ENCODE measurements at places on chromosomes 16 and 17.

DNA sequence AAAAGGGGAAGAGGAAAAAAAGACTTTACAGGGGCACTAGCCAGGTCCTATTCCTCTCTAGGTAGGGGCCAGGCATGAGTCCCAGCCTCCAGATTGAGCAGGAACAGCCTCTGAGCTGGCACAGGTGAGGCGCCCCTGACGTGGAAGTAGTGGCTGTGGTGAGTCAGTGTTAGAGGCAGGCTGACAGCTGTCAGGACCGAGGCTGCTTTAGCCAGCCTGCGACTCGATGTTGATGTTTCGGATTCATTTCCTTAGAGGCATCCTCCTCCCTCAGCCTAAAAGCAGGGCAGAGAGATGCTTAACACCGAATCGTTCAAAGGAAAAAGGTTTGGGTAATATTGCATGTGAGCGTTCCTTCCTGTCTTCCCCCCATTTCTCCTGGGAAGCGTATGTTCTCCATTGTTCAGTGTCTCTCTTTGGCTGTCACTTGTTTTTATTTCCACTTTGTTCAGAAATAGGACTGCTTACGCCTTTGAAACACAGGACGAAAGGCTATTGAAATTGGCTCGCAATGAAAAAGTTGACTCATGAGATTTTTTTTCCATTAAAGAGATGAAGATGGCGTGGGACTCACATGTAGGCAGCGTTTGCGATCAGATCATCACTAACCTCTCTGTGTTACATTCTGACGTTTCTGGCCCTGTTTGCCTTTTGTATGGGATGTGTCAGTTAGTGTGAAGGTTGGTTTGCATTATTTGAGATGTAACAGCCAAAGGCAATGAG is 1.3 kb downstream of the KIAA0513 start:
- no peak for DNase-seq

- no peak for DNase-seq
Observed at GRCh38 chr17:17514993-17515933, 19.1 kb upstream of the RASD1 start.

- no peak for DNase-seq
Observed at GRCh38 chr17:55202896-55203295, 61.9 kb upstream of the HLF start.

GRCh38 chr16:64791756-64792155 is 330.1 kb downstream of the CDH11 start:
- no peak for DNase-seq

GRCh38 chr17:44006272-44006597 is 1.8 kb downstream of the NAGS start:
- no peak for DNase-seq

GRCh38 chr17:5443728-5444127 is 4.8 kb upstream of the C1QBP start:
- no peak for DNase-seq

DNA sequence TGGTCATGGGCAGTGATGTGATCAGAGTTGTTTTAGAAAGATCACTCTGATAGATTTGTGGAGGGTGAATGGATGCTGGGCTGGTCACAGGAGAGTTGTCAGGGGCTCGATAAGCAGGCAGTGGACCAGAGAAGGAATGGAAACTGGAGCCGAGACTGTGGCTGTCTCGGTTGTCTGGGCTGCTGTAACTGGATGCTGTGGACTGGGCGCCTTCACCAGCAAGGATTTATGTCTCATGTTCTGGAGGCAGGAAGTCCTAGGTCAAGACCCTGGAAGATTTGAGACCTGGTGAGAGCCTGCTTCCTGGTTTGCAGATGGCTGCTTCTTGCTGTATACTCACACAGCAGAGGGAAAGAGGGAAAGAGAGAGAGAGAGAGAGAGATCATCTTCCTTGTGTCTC is 203.6 kb downstream of the HS3ST4 start:
- no peak for DNase-seq
